SW 1271 (cell line): ENCODE measurements at places on chromosomes 3 and 15.

- no peak for DNase-seq
These were observed 189.0 kb upstream of the GOLIM4 start for GRCh38 chr3:168284728-168285127.

- DNase-seq = no peak
These were observed 14.3 kb downstream of the GRM2 start for GRCh38 chr3:51721062-51721745.

GRCh38 chr15:48325400-48325799 is 5.8 kb upstream of the DUT start:
- DNase-seq = no peak

GRCh38 chr3:79063624-79064023 is 704.2 kb downstream of the ROBO1 start:
- DNase-seq = no peak

DNA sequence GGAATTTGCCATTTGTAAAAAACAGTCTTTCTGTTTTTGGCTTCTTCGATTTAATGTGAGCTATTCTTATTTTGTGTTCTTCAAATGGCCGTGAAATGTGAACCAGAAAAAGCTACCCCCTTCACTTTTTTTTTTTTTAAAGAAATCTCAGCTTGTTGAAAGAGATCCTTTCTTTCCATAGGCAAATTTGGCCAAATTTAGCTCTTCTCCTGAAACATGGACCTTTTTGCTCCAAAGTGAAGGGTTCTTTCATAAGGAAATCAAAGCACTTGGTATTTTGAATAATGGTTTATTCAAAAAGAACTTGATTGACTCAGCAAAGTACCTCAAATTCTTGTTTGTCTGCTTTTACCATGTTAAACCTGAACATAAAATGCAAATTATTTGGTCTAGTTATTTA is 10.1 kb downstream of the RCN2 start:
- DNase-seq = no peak

- no peak for DNase-seq
These were observed 68.7 kb upstream of the MAP4 start for GRCh38 chr3:48084929-48085328.

- peak; percentile 22 for DNase-seq
These were observed 835 bp downstream of the ARIH2 start for GRCh38 chr3:48919215-48920138.

DNA sequence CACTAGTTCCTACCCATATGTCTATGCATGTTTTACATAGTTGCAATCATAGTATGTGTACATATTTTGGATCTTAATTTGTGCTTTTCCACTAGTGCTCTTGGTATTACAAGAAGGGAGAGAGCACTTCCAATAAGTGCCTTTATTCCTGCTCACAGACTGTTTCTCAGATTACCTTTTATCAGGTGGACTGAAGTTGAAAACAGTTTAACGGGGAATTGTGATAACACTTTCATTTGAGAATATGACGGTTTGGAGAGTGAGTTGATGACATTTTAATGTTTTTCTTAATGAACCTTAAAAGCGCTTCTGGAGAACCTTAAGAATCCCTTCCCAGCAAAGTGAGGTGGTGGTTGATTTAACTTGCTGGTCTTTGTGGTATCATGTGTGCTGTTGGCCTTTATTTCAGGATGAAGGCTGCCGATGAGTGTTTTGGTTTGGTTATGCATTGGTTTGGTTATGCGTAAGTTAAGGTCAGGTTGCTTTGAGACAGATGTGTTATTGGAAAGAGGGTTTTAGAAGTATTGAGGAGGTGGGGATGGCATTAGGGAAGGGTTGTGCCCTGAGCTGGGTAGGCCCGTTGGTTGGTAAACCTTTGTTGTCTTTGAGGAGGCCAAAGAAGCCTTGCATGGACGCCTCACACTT is 2.8 kb downstream of the EDEM1 start:
- no peak for DNase-seq

DNA sequence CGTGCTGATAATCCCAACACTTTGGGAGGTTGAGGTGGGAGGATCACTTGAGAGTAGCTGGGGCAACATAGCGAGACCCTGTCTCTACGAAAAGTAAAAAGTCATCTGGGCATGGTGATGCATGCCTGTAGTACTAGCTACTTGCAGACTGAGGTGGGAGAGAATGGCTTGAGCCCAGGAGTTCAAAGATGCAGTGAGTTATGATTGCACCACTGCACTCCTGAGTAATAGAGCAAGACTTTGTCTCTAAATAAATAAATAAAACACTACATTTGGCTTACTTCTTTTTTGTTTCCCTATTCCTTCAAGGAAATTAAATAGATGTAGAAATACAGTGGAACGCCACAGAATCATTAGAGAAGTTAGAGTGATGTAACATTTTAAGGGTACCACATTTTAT is 20.1 kb upstream of the LDHAL6B start:
- no peak for DNase-seq

- DNase-seq = no peak
These were observed 20.1 kb upstream of the C3orf49 start for GRCh38 chr3:63798949-63799348.

DNA sequence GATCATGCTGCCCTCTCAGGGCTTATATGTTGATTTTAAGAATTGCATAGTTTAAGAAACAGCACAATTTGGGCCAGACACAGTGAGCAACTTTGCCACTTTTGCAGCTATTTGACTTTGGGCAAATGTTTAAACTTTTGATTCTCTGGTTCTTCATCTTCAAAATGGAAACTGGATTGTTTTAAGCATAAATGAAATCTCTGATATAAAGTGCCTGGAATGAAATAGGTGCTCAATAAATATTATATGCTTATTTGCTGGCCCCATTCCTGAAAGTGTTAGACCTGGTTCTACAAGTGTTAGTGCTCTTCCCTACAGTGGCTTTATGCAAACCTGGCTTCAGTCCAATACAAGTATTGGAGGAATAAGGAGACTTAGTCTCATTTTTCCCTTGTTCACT is 33.1 kb upstream of the TSC22D2 start:
- DNase-seq = no peak

DNA sequence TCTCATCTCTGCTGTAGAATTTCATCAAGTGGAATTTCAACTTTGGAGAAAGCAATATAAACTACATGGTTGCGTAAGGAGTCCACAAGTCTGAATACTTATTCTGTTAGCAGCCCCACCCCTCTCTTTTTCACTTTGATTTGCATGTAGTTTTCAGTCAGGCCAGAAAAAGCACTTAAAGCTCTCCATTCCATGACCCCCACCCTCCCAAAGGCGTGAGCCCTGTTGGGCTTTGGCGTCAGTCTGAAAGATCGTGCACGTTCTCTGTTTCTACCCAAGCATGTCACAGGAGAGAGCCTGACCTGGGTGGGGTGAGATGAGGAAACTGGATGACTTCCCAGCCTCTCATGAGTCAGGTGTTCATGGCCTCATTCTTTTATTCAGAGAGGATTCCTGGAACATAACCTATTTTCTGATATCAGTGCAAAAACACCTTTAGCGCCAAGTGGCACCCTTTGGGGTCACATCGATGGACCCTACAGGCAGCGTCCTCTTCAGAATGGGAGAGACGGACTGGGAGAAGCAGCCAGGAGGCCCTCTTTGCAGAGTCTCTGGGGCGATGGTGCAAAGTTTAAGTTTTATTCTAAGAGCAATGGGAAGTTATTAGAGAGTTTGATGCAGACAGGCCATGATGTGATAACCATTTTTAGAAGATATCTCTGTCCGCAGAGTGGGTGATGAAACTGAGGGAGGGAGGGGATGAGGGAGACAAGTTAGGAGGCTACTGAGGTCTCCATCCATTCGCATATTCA is 55.8 kb downstream of the LSM3 start:
- no peak for DNase-seq

DNA sequence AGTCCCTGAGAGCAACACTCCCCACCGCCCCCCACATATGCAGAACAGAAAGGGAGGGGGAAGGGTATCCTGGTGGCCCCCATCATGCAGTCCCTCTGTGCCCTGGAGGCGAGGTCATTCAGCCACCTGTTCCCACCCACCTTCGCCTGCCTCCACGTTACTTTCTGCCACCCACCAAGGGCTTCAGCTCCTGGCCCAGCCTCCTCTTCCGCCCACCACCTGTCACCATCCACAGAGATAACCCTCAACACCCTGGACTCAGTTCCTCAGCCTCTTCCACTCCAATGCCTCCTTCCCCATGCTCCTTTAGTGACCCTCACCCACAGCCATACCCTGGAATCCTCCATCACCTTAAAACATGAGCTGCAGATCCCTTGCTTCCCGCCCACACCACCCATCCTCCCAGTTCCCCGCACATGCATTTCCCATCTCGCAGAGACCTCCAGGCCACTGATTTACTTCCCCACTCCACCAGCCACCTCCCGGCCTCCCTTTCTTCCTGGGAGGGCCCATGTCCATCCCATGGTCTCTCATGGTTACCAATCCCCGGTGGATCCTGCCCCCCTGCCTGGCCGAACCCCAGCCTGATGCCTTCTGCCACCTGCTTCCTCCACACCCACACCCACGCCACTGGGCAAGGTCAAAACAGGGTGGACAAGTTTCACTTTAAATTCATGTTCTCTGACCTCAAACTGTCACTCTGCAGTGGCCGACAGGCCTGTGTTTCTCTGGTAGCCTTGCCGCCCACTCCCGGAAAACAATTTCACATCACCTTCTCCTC is 18.2 kb downstream of the HOMER2 start:
- no peak for DNase-seq

- no peak for DNase-seq
These were observed 2.3 kb downstream of the FBXL22 start for GRCh38 chr15:63599401-63600000.

- no peak for DNase-seq
These were observed 8.4 kb upstream of the GSK3B start for GRCh38 chr3:120102674-120103073.

DNA sequence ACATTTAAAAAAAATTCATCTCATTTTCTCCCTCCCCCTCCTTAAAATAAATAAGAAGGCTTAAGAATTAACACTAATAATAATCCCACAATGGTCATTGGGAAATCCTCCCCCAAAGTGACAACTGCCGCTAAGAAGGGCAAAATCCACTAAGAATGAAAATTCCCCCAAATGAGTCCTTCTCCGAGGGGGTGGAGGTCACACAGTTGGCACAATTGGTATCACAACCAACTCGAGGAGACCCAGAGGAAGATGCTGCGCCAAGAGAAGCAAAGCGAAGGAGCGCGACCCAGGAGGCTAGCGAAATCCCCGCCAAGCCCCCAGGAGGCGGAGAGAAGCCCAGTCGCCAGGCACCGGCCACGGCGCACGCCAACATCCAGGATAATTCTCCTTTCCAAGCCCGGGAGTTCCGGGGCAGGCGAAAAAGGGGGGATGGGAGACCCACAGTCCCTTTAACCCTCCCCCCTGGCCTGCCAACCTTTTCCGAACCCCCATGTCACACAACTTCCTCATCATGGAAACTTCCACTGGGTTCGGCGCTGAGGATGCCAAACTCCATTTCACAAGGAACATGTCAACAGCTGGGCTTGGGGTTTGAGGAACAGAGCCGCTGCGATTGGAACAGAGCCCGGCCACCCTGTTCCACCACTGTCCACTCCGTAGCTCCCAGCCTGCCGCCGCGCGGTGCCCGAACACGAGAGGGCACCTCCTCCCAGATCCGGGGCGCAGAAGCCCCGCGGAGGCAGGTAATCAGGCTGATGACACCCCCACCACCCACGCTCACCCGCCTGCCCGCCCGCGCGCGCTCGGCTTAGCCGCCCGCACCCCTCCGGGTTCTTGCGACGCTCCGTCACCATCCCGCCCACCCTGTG is 668 bp downstream of the THRB start:
- DNase-seq = no peak

DNA sequence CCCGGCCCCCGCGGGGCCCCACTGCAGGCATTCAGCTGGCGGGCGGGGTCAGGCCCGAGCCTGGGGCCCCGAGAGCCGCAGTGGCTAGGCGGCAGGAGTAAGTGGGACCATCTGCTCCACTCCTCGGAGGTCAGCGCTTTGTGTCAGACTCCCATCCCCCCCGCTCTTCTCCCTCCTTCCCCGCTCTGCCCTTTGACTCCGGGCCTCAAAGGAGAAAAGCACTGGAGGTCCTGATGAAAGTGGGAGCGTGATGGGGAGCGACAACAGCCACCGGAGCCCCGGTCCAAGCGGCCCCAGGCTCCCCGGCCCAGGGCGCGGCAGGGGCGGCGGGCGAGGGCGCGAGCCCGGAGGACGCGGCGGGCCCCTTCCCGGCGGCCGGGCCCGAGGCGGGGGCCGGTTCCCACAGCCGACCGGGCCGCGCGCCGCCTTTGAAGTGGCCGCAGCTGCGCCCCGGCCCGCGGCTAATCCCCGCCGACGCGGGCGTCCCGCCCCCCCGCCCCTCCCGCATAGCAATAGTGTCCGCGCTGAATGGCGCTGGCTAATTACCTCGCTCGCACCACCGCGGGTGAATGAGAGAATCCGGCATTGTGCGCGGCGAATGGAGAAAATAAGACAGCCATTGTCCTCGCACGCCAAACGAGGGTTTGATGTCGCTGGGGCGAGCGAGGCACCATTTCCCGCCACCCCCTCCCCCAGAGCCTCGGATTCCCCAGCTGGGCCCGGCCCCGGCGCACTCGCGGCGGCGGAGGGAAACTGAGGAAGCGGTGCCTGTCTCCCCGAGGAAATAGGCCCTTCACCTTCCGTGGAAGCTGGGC is 22.4 kb downstream of the IGDCC3 start:
- no peak for DNase-seq

- no peak for DNase-seq
These were observed 174.9 kb upstream of the TOPAZ1 start for GRCh38 chr3:44066806-44067205.

GRCh38 chr3:171276923-171277322 is 183.3 kb downstream of the TNIK start:
- no peak for DNase-seq

GRCh38 chr3:21620511-21621155 is 130.4 kb downstream of the ZNF385D start:
- no peak for DNase-seq

- no peak for DNase-seq
These were observed 146.9 kb upstream of the CADPS start for GRCh38 chr3:63022114-63022513.

DNA sequence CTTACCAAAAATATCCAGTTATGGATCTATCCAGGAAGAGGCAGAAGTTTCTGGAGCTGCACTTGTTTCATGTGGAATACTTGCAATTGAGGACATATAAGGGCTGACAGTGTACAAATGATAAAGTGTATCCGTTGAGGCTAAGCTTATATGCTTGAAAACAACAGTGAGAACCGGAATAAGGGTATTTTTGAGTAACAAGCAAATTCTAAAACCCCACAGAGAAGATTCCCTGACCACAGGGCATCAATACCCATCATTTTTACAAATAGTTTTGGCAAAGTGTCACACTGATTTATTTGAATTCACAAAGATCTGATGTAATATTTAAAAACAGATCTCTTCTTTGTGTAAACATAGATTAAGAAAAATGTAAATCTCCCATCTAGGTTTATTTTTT is 208.4 kb downstream of the FMN1 start:
- DNase-seq = no peak

- DNase-seq = no peak
These were observed 18.8 kb downstream of the CXCR6 start for GRCh38 chr3:45962033-45962432.

GRCh38 chr3:8658306-8659212 is 14.0 kb upstream of the SSUH2 start:
- DNase-seq = no peak

DNA sequence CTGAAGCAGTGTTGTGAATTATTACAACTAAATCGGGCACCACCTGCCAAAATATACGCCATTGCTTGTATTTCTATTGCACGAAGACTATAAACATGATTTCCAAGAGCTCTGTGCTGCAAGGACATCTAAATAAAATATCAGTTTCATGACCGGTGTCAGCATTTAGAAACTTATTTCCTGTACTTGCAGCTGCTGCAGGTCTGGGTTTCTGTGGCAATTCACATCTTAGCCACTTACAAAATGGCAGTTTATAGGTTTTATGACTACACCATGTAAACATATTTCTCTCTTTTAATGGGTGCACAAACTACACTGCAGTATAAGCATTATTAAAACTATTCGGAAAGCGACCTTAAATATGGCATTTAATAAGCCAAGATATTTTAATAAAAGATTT is 359.4 kb downstream of the VPS13C start:
- DNase-seq = no peak
